ENCODE measurements at places on chromosomes 5 and 9.

DNA sequence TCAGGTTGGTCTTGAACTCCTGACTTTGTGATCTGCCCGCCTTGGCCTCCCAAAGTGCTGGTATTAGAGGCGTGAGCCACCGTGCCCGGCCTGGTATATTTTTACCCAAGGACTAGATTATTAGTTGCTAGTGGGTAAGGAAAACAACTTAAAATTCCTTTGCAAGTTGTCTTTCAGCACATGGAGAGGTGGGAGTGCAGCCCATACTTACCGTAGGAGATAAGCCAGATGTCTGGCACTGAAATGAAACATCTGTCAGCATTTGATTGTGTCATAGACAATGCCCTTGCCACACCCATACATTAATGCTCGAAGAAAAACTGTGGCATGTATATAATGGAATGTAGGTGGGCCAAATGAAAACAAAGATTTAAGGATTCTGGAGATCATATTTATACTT is 36.6 kb upstream of the ANKH start:
- DNase-seq = no peak

GRCh38 chr9:68978501-68978900 is 35.4 kb downstream of the PRKACG start:
- no peak for DNase-seq

DNA sequence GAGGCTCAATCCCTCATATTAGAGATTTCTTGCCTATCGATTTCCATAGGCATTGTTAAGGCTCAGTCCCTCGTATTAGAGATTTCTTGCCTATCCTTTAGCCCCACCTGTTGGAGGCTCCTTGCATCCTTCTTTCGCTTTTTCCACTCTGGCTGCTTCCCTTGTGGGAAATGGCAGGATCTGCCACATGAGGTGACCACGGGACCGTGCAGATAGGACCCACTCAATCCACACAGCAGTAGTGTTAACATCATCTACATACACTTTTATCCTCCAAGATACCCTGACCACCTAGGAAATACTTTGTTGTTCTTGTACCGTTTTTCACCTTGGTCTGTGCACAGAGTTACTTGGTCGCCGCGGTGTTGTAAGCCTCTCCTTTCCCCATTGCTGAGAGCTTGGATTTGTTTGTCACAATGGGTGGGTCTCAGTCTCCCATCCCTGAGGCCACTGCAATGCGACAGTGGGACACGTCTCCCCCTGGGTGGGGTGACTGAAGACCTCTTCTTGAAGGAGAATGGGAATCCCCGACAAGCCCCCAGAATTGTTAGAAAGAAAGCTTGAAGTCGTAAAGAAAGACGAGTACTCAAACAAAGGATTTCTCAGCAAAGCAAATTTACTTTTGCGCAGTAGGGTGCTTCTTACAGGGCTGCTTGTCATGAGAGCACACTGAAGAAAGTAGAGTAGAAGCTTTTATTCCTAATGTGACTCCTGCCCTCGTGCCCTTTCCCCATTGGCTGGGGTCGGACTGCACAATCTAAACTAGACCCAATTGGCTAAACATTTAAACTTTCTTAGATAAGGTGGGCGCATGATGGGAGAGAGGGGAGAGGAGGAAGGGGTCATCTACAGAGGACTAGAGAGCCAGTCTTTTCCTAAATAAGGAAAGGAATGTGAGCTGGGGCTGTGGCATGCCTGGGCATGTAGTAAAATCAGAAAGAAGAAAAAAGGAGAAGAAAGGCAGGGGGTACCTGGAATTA is 19.8 kb downstream of the IFT74 start:
- peak; percentile 23 for DNase-seq

DNA sequence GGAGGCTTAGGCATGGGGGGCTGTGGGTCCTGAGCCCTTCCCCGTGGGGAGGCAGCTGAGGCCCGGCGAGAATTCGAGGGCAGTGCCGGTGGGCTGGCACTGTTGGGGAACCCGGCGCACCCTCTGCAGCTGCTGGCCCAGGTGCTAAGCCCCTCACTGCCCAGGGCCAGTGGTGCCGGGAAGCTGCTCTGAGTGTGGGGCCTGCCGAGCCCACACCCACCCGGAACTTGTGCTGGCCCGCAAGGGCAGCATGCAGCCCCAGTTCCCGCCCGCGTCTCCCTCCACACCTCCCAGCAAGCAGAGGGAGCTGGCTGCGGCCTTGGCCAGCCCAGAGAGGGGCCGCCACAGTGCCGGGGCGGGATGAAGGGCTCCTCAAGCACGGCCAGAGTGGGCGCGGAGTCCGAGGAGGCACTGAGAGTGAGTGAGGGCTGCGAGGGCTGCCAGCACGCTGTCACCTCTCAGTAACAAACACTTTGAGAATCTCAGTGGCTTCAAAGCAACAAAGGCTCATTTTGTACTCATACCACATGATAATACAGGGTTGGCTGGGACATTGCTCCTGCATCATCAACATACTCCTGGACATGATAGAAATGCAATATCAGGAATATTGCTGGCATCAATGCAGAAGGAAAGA is 265.7 kb upstream of the ANKRD55 start:
- DNase-seq = no peak

- DNase-seq = no peak
Measured at GRCh38 chr9:27042476-27042875, 37.0 kb upstream of the LRRC19 start.

DNA sequence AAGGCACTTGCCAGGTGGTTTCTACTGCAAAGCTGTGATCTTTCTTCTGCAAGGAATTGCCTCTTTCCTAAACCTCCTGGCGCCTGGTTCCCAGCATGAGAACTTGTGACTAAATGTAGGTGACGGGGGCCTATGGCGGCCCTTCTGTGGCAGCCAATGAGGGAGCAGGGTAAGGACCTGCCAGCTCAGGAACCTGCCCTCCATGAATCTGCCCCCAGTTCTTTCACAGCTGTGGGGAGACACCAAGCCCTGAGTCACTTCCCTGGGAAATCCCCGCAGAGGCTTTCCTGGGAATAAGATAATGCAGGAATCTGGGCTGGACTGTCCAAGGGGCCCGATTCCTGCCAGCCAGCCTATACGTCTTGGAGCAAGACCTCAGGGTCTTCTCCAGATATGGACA is 56.7 kb upstream of the CTNNA1 start:
- peak; percentile 62 for DNase-seq

Measured in urothelium cell line (cell line).